ENCODE measurements at places on chromosomes 3 and 15.

GRCh38 chr3:82494977-82495489 is 733.6 kb upstream of the GBE1 start:
- no peak for DNase-seq

- DNase-seq, result no peak
These were observed at the start of gene GABRA5 for GRCh38 chr15:26866298-26867199. Gene GABRA5 (plus strand): TSS chr15:26867062. CDS start chr15:26869249, 2,187 bp downstream.

- no peak for DNase-seq
These were observed 6.2 kb downstream of the MYLK start for GRCh38 chr3:123877965-123878364.

DNA sequence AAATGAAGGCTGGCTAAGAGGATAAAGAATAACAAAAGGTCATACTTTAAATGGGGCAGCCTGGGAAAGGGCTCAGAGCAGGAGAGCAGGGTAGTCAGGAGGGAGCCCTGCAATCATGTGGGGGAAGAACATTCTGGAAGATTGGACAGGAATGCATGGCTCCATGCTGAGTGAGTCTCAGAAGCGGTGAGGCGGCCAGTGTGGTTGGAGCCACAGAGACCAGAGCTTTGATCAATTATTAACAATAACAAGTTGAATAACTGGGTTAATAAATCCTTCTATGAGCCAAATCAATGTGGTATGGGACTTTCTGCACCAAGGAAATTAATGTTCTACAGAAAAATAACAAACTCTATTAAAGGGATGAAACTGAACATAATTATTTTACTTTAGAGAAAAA is 57.9 kb upstream of the DCUN1D1 start:
- DNase-seq, result no peak

GRCh38 chr15:59657635-59658125 is 365 bp upstream of the GTF2A2 start:
- DNase-seq, result no peak

DNA sequence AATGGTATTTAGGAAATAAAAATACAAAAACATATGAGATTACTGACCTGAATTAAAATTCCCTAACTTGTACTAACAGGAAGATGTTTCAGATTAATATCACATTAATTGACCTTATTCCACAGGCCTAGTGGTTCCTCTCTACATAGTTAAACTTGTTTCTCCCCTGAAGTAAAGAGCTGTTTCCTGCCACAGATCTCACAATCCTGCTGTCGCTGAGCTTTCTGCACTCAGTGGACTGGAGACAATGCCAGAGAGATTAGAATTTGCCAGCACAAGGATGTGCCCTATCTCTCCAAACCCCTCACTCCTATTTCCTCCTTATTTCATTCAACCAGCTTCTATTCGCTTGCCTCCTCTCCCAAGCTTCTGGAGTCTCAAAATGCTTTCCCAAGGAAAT is 130.6 kb downstream of the CTNNB1 start:
- no peak for DNase-seq

- DNase-seq, result no peak
These were observed 27.6 kb downstream of the BDH1 start for GRCh38 chr3:197528190-197528589.

GRCh38 chr3:156867174-156867573 is 41.0 kb downstream of the LEKR1 start:
- DNase-seq, result no peak
